ENCODE measurements at places on chromosomes 4 and X.

DNA sequence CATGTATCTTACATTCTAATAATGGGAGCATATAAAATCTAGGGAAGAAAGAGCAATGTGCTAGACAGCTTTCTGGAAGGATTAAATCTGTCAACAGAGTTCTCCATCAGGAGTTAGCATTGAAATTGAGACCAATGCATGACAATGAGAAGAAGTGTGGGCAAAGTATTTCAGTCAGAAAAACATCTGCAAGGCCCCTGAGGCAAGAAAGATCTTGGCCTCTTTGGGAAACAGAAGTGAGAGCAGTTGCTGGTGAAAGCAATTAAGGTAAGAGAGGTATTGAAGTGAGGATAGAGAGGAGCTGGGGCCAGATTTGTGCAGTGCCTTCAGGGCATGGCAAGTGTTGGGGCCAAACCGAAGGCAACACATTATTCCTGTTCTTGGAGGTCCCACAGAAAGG is 999.1 kb downstream of the STPG2 start:
- DNase-seq, result no peak

- DNase-seq, result peak; percentile 29
Measured at GRCh38 chrX:71118985-71119535, 664 bp downstream of the MED12 start.

GRCh38 chrX:72366178-72366577 is 60.5 kb upstream of the CITED1 start:
- peak; percentile 79 for DNase-seq

GRCh38 chrX:1391370-1391706 is 575 bp downstream of the SLC25A6 start:
- DNase-seq, result no peak

DNA sequence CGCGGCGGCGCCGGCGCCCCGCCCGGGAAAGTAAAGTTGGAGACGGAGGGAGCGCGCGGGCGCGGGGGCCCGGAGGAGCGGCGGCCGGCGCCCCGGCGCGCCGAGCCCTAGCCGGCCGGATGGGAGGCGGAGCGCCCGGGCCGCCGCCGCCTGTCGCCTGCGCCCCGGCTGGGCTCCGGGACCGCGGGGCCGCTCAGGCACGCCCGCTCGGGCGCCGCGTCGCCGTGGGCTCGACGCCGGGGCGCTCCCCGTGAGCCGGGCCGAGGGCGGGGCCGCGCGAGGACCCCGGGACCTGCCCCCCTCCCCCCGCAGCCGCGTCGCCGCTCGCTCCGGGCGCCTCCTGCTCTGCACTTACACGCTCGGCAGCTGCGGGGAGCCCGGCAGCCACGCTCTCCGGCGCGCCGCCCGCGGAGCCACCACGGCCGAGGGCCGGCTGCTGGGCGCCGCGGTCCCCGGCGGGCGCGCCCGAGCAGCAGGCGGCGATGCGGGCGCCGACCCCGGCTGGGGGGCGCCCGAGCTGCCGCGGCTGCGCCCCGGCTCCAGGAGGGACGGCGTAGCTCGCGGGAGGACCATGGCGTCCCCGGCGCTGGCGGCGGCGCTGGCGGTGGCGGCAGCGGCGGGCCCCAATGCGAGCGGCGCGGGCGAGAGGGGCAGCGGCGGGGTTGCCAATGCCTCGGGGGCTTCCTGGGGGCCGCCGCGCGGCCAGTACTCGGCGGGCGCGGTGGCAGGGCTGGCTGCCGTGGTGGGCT is at the start of gene ADRA2C:
ADRA2C (plus strand) TSS at position 350 of the 749 bp plus-strand sequence; CDS start at position 572, 222 bp downstream.
- DNase-seq, result peak; percentile 41

DNA sequence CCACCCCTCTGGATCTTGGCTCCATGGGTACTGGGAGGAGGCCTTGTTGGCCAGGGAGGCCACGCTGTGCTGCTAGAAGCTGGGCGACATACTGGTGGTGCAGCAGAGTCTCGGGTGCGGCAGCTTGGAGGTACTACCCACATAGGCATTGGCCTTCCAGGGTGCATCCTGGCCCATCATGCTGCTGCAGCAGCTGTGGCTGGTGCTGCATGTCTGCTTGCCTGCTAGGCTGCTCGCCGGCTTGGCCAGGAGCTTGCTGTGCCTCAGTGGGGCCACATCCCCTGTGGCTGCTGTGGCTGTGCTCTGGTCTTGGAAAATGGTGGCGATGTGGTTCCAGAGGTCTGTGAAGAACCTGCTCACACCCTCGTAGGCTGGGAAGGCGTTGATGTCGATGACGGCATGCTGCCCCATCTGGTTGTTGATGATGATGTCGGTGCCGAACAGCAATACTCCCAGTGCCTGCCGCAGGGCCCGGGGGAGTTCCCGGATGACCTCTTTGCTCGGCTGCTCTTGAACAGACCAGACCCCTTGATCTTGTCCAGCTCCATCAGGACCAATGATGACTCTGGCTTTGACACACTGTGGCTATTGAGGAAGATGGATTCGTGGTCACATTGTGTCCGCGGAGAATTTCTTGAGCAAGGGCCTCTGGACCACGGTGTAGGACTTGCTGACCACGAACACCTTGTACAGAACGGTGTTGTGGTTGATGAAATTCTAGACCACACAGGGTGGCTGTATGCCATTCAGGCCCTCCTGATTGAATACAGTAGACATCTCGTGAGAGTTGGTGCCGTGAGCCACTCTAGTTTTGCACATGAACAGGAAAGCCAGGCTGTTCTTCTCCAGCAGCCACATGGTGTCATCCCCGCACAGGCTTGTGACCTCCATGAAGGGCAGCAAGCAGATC is 11.8 kb downstream of the RBM10 start:
- DNase-seq, result peak; percentile 7

Measured in hematopoietic multipotent progenitor cell treated with erythropoietin and hydrocortisone succinate and interleukin-3 and kit ligand, for 4 days (in vitro differentiated cells).